AG10803 (cell line): ENCODE measurements at places on chromosomes 13 and 19.

- peak; percentile 56 for DNase-seq
These were observed 77.9 kb downstream of the TRPC4 start for GRCh38 chr13:37791699-37792098.

DNA sequence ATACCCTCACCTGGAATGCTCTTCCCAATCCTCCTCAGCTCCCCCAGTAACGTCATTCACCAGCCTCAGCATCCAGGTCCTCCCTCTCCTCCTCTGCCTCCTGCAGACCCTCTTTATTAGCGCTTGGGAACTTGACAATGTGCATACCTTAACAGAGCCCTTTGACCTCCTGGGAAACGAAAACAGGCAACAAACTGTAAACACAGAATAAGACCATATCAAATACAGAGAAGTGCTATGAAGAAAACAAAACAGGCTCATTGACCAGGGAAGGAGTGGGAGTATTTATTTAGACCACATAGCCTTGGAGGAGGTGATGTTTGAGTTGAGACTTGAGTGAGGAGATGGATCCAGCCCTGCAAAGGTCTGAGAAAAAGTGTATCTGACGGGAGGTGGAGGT is 107.9 kb upstream of the SLC7A1 start:
- DNase-seq = no peak

- DNase-seq = no peak
These were observed 11.4 kb downstream of the ARID3A start for GRCh38 chr19:937259-937694.

DNA sequence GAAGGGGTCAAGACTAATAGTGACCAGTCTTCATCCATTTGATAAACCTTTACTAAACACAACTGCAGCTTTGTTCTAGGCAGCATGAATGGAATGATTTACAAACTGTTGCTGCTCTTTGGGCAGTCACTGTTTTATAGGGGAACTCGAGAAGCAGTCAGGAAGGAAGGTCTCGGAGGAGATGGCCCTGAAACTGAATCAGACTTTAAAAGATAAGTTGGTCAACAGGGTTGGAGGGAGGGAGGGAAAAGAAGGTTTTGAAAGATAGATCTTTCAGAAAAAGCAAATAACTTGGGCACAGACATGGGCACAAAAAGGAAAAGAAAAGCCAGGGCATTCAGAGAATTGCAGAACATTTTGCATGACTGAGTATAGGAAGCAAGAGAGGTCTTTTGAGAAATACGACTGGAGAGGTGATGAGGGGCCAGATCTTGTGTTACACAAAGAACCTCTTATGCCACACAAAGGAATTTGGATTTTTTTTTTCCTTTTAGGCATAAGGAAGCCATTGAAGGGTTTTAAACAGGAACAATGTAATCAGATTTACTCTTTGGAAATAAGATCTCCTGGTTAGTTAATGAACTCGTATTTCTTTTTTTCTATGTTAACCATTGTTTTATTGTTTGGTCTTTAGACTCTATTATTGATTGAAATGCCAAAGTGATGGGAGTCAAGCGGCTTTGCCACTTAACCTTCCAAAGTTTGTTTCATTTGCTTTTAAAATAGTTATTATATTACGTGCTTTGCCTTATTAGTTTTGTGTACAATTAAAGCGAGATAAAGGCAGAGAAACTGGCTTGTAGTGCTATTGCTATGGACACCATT is 37.5 kb upstream of the SACS start:
- peak; percentile 78 for DNase-seq

DNA sequence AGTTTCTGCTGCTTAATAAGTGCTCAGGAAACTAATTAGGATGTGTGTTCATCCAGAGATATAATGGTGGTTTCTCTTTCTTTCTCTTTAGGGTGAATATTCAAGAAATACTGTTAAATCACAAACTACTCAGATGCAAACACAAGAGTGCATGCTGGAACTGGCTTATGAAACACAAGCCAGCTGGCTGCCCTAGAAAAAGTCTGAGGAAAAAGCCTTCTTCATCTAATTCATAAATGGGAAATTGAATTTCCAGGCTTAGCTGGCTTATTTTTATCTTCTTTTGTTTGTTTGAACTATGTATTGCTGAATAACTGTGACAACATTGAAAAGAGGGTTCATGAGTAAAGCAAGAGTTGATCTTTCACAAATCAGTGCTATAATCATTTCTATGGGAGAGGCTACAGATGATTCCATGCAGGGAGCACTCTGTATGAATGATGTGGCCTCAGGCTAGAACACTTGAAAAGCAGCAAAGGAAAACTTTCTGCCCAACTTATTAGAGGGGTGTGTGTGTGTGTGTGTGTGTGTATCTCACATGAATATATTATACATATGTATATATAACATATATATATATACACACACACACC is 69.8 kb upstream of the SCEL start:
- no peak for DNase-seq
